ENCODE measurements at places on chromosomes 16 and 17.

- no peak for DNase-seq
Measured at GRCh38 chr17:56831369-56832095, 2.2 kb downstream of the C17orf67 start.

DNA sequence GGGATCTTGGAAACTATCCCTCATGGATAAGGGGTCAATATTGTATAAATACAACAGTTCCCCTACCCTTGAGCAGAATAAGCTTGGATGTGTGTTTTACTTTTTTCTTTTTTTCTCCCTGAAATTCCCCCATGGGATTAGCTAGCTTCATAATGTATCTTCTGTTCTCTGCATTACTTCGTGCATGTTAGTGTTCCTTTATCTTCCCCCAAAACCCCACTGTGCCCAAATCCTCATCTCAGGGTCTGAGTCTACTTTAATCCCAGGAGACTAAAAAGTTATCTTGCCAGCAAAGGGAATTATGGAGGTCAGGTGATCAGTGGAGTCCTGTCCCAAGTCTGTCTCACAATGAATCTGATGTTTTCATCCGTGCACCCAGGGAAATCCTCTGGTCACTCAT, 217.5 kb upstream of the CNTNAP4 start:
- DNase-seq: no peak

GRCh38 chr16:11619327-11619851, 32.7 kb upstream of the LITAF start:
- no peak for DNase-seq

- DNase-seq: no peak
Measured at GRCh38 chr17:80358861-80359260, 56.1 kb upstream of the ENDOV start.

GRCh38 chr17:42681976-42682721, at the start of gene CNTNAP1:
Gene CNTNAP1 (plus strand): TSS chr17:42682531. CDS start chr17:42682830, 299 bp downstream.
- DNase-seq: peak; percentile 28

DNA sequence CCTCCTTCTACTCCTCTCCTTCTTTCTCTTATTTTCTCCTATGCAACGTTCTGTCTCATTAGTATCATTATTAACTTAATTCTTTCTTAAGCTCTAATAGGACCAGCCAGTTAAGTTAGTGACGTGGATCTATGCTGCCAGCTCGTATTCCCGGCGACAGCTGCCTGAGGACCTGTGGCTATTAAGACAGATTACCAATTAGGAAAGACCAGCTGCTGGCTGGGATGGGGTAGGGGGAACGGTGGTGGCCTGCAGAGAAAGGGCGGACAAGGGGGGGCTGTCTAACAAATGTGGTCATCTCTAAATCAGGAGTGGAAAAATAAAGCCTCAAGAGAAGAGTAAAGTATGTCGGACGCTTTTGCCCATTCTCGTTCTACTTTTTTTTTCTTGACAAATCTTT, 770 bp upstream of the MYH3 start:
- no peak for DNase-seq
